ENCODE measurements at places on chromosomes 6 and 20.

- no peak for DNase-seq
Measured at GRCh38 chr20:43724383-43724782, 2.4 kb downstream of the GTSF1L start.

DNA sequence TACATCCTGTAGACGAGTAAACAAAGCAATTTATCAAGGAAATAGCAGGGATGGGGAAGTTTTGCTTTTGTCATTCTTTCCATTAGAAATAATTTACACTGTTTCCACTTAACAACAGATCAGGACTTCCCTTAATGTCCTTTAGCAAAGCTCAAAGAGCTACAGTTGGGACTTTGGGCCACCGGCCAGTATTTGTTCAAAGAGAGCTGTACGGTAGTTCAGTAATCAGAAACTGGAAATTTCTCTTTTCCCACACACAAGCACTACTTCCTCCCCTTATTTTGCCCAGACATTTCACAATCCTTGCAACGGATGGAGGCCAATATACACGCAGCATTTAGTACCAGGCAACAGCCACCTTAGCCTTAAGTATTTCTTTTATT is 12.1 kb upstream of the HINT3 start:
- no peak for DNase-seq

- DNase-seq = no peak
Measured at GRCh38 chr6:156695742-156696141, 81.4 kb upstream of the ARID1B start.

GRCh38 chr6:36285187-36285671 is 15.4 kb downstream of the PNPLA1 start:
- no peak for DNase-seq

DNA sequence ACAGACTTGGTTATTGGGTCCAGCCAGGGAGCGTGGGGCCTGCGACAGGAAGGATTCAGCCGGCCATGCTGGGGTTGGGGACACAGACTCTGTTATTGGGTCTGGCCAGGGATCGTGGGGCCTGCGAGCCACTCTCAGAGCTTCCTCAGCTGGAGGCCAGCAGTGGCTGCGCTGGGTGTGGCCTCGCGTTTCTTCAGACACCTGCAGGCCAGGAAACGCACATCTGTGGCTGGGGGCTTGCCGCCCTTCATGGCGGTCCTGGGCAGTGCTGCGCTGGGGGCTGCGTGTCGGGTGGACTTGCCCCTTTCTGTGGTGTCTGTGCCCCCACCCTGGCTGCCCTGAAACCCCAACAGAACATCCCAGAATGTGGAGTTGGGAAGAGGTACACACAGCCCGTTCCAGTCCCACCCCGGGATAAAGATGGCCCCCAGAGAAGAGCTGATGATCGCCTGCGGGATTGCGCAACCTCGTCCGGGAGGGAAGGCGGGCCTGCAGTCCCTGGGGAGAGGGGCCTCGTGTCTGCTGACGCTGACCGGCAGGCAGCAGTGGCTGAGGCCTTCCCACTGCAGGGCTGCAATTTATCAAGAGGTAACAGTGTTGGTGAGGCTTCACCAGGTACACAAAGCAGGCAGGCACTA is 16.9 kb upstream of the MTG2 start:
- no peak for DNase-seq
